ENCODE measurements at places on chromosomes 6 and 20. TPM values are rescaled to one million over a fixed set of nuclear protein-coding genes. Genes with fewer than 3 reads are reported as not detected.

DNA sequence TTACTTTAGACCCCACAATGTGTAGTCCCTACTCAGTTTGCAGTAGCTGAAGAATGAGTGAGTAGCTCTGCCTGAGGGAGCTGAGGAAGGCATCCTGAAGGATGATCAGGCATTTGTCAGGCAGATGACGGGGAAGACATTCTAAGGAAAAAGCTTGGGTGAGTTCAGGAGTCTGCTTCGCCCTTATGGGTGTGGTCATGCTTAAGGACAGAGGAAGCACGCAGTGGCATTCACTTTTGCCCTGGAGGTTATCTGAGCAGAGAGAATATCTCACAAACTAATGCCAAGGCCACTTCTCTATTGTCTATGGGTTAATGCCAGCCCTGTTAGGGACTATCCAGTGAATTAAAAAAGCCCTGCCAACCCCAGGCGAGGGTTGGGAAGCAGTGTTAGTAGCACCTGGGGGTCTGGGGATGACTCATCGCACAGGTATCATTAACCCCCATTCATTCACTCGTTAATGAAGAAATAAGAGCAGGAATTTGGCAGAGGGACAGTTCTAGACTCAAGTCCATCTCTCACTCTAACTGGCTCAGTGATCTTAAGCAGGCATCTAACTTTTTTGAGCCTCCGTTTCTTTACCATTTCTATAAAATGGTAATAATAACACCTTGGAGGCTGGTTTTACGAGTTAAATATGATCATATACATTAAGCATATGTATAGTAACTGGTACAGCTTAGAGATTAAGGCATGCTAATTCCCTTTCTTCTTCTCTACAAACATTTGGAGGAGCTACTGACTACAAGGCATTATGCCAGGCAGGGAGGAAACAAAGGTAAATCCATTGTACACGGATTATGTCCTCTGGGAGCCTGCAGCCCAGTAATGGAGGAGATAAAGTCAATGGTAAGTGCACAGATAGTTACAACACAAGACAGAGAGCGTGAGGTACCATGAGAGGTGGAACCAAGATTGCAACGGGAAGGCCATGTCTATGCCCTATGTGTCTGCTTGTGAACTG, 93.2 kb upstream of the AKIRIN2 start:
- no peak for DNase-seq

The PRPH2 gene
- 4.2 TPM for total RNA-seq

The KIF25 gene
- total RNA-seq: not detected

The FAM83C gene
- total RNA-seq: not detected

DNA sequence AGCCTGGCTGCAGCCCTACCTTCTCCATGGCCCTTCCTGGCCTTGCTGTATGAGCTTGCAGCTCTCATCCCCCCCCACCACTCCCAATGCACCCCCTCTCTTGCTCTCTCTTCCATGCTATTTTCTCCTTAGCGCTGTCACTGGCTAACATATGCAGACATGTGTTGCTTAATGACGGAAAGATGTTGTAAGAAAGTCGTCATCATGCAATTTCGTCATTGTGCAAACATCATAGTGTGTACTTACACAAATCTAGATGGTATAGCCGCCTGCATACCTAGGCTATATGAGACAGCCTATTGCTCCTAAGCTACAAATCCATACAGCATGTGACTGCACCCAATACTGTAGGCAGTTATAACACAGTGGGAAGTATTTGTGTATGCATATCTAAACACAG, 27.0 kb downstream of the ANGPT4 start:
- DNase-seq: no peak

The KCNK5 gene
- 9.8 TPM for total RNA-seq

The BCAS4 gene
- total RNA-seq: 3.1 TPM

The CNKSR3 gene
- total RNA-seq: 13.4 TPM

DNA sequence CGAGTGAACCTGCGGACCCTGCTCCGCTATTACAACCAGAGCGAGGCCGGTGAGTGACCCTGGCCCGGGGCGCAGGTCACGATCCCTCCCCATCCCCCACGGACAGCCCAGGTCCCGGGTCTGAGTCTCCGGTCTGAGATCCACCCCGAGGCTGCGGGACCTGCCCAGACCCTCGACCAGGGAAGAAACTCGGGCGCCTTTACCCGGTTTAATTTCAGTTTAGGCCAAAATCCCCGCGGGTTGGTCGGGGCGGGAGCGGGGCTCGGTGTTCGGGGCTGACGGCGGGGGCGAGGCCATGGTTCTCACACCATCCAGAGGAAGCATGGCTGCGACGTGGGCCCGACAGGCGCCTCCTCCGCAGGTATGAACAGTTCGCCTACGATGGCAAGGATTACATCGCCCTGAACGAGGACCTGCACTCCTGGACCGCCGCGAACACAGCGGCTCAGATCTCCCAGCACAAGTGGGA, 46.9 kb upstream of the TRIM26 start:
- DNase-seq: peak; percentile 22

The MOXD1 gene
- 1.5 TPM for total RNA-seq

GRCh38 chr6:96947055-96947454, 22.5 kb downstream of the KLHL32 start:
- DNase-seq: no peak

The RAET1G gene
- total RNA-seq: 0.55 TPM

- no peak for DNase-seq
These were observed 65.0 kb upstream of the SIRPG start for GRCh38 chr20:1722513-1723050.

GRCh38 chr6:19551611-19552010, 285.6 kb upstream of the ID4 start:
- DNase-seq: no peak

DNA sequence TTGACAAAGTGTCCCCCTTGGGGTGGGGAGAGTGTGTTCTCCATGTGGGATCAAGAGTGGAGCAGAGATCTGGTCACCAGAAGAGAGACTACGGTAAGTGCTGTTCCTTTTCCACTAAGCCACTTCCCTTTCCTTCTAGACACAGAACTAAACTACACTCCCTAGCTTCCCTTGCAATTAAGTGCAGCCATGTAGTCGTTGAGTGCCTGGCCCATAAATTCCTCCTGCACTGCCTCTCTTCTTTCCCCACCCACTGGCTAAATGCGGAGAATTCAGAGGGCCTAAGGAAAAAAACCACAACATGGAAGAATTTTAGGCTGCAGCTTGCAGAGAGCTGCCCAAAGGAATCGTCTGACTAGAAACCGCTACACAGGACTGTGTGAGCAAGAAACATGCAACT, 1.5 kb downstream of the WDR27 start:
- DNase-seq: no peak

- DNase-seq: no peak
These were observed 101.2 kb downstream of the SMPDL3A start for GRCh38 chr6:122890250-122890649.

GRCh38 chr6:14642842-14643241, 525.3 kb downstream of the CD83 start:
- no peak for DNase-seq

The NT5DC1 gene
- total RNA-seq: 27.0 TPM

- no peak for DNase-seq
These were observed 351.7 kb downstream of the CDC5L start for GRCh38 chr6:44739181-44739580.

GRCh38 chr6:31711233-31711632, 3.9 kb upstream of the LY6G6D start:
- no peak for DNase-seq

The GPX6 gene
- total RNA-seq: not detected

The SYCP2 gene
- 0.72 TPM for total RNA-seq

The CDKAL1 gene
- total RNA-seq: 21.3 TPM

DNA sequence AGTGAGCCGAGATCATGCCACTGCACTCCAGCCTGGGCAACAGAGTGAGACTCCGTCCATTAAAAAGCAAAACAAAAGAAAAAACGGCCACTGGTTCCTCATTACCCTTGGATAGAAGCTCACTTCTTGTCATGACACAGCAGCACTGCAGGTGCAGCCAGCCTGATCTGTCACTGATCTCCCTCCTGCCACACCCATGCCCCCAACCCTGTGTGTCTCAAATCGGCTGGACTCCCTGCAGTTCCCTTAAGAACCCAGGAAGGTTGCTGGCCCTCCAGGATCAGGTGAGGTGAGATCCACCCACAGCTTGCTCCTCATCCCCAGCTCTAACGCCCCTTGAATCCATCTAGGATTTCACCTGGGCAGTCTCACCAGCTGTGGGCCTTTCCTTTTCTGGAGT, 26.3 kb upstream of the NNAT start:
- no peak for DNase-seq

- no peak for DNase-seq
These were observed 9.7 kb downstream of the BPI start for GRCh38 chr20:38313676-38314075.

DNA sequence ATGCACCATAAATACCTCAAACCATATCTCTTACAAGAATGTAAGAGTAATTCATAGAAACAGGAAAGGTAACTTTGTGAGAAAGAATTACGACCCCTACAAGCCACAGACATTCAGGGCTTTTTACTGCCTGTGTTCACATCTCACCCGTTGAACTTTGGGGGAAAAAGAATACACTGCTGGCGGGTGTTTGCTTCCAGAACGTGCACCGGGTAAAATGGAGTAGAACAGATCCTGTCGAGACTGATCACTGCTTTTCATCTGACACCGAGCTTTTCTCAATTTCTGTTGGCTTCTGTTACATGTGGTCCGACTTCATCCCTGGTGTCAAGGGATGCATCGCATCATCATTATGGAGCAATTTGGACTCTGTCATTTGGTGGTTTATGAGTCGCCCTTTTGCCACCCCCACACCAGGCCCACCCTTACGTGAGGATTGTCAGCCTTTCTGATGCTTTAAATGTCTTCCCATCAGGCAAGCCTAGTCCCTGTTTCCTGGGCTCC, 219.2 kb upstream of the ZFP64 start:
- no peak for DNase-seq

The KCNG1 gene
- total RNA-seq: 1.7 TPM

- DNase-seq: no peak
These were observed 11.3 kb downstream of the PREX1 start for GRCh38 chr20:48816282-48817205.

The NKAIN4 gene
- not detected for total RNA-seq

DNA sequence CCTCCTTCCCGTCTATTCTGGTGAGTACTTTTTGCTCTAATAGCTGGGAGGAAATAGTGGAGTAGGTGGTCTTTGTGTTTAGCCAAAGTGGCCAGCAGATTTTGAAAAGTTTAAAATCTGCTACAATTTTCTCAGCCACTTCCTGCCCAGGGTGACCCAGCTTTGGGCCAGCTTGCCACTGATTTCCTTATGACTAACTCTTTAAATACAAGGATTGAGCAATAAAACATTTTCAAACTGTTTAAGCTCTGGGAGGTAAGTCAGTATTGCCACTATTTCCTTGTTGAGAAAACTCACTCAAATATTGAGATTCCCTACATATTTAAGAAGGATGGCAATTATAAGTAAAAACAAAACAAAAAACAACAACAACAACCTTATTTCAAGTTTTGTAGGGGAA, 54.5 kb downstream of the TRMT11 start:
- DNase-seq: no peak

GRCh38 chr6:108902382-108902792, 54.2 kb downstream of the ARMC2 start:
- DNase-seq: no peak

DNA sequence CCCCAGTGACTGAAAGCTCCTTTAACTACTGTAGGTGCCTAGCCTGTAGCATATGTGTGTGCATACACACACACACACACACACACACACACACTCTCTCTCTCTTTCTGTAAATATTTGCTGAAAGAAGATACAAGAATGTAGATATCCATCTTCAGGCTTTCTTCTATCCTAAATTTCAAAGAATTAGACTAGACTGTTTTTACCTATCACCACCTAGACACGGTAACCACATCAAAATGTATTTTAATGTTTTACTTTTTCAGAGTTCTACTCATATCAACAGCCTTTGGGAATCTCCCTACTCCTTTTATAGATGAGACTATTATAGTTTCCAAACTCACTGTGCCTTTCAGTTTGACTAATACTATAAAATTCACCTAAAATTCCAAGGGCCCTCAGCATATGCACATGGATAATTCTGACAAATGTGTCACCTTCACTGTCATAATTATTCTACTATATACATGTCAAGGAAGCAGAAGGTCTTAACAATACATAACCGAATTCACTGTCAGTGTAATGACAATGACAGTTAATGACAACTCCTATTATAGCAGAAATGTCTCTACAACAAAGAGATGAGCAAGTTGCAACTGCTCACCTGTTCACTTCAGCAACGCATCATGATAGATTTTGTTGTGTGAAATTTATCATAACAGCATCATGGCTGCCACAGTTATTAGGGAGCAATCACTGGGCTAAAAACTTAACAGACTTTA, 236.5 kb downstream of the GMPR start:
- no peak for DNase-seq

The TRPC4AP gene
- 41.5 TPM for total RNA-seq

GRCh38 chr20:63504642-63505041, 5.8 kb upstream of the EEF1A2 start:
- no peak for DNase-seq

The SLC17A3 gene
- 0.30 TPM for total RNA-seq

The UBE2C gene
- 0.75 TPM for total RNA-seq

The FAM217A gene
- total RNA-seq: not detected

The TENT5A gene
- 47.1 TPM for total RNA-seq

- no peak for DNase-seq
These were observed 735.1 kb upstream of the MARCKS start for GRCh38 chr6:113122060-113122459.

DNA sequence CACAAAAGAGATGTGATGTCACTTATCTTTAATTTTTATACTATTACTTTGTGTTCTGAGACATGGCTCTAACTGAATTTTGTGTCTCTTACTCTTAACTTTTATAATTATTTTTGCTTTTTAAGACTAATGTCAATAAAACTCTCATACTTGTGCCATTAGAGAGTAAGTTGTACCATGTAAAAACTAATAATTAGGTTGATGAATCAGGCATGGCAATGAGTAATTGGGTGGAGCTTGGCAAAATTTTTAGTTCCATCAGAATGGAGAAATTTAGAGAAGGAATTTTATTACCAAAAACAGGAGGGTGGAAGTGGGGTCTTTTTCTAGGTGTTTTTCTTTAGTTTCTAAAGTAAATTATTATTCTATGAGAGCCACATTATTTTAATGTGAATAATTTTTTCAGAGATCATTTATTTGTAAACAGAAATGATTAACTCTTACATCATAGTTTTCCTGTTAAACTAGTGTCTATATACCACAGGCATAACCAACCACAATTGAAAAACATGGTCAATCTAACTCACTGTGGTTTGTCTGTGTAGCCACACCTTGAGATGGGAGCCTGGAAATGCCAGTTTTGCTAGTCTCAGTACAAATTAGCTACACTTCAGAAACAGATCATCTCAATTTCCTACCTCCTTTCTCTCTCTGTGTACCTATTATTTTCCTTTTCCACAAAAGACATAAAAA, 51.8 kb downstream of the ELOVL4 start:
- no peak for DNase-seq

GRCh38 chr6:164477101-164477500, 832.3 kb downstream of the C6orf118 start:
- no peak for DNase-seq
